ENCODE measurements at places on chromosomes 1 and 21.

GRCh38 chr1:89699451-89699986 lies 66.6 kb downstream of the LRRC8C start:
- DNase-seq: no peak

DNA sequence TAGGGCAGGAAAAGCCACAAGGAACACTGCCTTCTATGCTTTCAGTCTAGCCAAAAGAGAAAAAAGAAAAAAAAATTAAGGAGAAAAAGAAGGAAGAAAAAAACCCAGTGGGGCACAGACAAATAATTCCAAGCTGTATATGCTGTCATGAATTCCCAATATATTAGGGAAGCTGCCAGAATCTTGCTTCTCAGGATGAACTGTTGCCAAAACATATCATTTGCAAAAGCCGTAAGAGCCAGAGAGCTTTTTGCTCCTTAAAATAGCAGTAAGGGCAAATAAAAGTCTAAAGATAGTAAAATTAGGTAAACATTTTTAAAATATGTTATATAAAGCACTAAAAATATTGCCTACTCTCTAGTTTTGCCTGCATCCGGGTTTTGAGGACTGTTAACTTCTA lies 52.1 kb downstream of the PGM1 start:
- no peak for DNase-seq

GRCh38 chr1:24417681-24418080 lies 2.1 kb downstream of the NIPAL3 start:
- DNase-seq: no peak

- DNase-seq: no peak
Observed at GRCh38 chr1:230335861-230336522, 90.1 kb downstream of the PGBD5 start.

DNA sequence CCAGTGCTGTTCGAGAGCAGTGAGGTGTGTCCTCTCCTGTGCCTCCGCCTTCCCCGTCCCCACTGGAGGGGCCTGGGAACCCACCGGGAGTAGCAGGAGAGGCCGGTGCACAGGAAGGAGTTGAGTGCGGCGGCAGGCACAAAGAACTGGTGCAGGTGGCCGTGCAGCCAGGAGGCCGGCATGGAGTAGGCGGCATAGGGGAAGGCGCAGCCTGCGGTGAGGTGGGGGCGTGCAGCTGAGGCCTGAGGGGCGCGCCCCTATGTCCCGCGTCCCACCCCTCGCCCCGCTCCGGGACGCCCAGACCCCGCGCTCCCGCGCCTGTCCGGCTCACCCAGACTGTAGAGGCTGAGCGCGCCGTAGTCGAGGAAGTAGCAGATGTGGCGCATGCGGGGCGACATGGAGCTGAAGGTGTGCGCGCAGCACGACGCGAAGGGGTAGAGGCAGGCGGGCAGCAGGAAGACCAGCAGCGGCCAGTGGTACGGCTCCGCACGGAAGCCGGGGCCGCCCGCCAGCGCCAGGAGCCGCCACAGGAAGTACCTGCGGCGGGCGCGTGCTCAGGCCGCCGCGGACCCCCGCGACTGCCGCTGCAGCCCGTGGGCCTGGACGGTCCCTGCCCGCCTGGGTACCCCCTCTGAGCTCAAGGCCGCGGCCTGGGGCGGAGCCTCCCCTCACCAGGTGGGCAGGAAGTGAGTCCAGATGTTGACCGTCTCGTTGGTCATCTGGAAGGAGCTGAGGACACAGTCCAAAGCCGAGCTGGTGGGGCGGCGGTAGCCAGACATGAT lies 2.2 kb downstream of the PAQR6 start:
- DNase-seq: peak; percentile 58

GRCh38 chr1:206059355-206059915 lies 6.5 kb downstream of the RHEX start:
- no peak for DNase-seq

- DNase-seq: no peak
Observed at GRCh38 chr1:231072502-231073094, 32.5 kb upstream of the FAM89A start.

DNA sequence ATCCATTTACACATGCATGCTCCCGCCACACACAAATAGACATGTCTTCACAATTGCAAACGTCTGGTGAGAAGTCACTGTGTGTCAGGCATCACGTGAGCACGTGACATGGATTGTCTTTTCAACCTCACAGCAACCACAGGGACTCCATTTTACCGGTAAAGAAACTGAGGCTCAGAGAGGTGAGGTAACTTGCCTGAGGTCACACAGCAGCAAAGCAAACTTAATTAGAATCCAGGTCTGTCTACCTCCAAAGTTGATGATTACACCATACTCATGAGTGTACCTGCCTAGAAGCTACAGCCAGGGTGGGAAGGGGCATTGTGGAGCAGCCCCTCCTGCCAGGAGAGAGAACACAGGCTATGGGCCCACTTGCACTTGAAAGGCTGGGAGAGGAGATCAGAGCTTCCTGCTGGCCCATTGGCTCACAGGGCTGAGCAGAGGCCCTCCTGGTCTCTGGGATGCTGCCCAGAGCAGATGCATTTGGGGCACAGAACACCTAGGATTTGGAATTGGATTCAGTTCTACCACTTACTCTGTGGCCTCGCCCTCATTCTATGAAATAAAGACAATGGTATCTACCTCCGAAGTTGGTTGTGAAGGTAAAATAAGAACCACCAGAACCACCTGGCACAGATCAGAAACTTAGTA lies 44.4 kb upstream of the SELENON start:
- no peak for DNase-seq

GRCh38 chr1:204438628-204439027 lies 27.0 kb upstream of the PPP1R15B start:
- DNase-seq: no peak

DNA sequence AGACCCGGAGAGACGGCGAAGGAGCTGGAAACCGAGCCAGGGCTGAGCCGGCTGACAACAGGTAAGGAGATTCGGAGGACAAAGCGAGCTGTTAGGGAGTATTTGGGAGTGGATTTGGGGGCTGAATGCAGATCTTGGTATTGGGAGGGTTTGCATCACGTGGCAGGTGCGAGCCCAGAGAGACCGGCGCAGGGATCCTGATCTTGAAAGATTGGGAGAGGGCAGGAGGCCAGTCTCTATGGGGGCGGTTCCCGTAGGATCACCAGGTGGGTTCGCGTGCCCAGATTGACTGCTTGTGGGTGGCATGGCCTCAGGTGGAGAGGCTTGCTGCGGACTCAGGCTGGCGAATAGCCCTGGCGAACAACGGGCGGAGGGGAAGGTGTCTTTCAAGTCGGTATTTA lies 204 bp downstream of the CIART start:
- DNase-seq: no peak

- no peak for DNase-seq
Observed at GRCh38 chr1:20290624-20291597, at the start of gene VWA5B1. TSS of gene VWA5B1 (plus strand) at chr1:20290875. CDS start at chr1:20310602, 19,727 bp downstream.

- DNase-seq: no peak
Observed at GRCh38 chr1:55338448-55338820, 123.3 kb upstream of the USP24 start.

- DNase-seq: no peak
Observed at GRCh38 chr1:110462964-110463363, 12.0 kb downstream of the PROK1 start.

DNA sequence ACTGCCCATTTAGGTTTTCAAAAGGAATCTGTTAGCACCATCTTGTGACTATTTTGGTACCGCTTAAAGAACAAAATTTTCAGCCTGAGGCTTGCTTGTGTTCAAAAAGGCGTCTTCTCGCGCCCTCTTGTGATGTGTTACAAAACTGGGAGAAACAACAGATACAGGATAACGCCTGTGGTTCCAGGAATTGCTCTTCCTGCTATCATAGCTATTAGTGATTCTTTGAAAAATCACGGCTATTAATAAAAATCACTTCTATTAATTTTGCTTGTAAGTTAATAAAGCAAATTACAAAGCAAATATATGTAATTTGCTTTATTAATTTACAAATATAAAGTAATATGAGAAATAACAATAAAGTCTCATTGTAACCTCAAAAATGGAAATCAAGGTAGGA lies 82.2 kb upstream of the ABCD3 start:
- no peak for DNase-seq

- DNase-seq: no peak
Observed at GRCh38 chr1:192003295-192004077, 154.8 kb upstream of the RGS18 start.

GRCh38 chr1:200624679-200625335 lies 4.3 kb upstream of the KIF14 start:
- no peak for DNase-seq

- DNase-seq: no peak
Observed at GRCh38 chr1:201750934-201751333, 78.0 kb upstream of the IPO9 start.

- DNase-seq: no peak
Observed at GRCh38 chr1:66261364-66261763, 272.6 kb upstream of the SGIP1 start.

DNA sequence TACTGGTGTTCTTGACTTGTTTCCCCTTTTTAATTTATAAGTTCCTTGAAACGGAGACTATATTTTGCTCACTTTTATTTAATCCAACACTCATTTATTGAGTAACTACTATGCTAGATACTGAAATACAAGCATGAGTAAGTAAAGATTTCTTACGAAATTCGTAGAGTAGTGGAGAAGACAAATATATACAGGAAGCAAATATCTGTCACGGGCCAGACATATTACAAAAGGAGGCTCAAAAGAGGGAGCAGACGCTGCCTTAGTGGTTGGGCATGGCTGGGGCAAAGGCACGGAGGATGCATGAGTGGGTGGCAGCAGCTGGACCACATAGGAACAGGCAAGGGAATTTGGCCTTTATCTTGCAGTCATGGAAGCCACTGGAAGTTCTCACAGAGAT lies 6.8 kb downstream of the NCF2 start:
- DNase-seq: no peak

- no peak for DNase-seq
Observed at GRCh38 chr1:71592646-71593274, 511.9 kb upstream of the ZRANB2 start.

DNA sequence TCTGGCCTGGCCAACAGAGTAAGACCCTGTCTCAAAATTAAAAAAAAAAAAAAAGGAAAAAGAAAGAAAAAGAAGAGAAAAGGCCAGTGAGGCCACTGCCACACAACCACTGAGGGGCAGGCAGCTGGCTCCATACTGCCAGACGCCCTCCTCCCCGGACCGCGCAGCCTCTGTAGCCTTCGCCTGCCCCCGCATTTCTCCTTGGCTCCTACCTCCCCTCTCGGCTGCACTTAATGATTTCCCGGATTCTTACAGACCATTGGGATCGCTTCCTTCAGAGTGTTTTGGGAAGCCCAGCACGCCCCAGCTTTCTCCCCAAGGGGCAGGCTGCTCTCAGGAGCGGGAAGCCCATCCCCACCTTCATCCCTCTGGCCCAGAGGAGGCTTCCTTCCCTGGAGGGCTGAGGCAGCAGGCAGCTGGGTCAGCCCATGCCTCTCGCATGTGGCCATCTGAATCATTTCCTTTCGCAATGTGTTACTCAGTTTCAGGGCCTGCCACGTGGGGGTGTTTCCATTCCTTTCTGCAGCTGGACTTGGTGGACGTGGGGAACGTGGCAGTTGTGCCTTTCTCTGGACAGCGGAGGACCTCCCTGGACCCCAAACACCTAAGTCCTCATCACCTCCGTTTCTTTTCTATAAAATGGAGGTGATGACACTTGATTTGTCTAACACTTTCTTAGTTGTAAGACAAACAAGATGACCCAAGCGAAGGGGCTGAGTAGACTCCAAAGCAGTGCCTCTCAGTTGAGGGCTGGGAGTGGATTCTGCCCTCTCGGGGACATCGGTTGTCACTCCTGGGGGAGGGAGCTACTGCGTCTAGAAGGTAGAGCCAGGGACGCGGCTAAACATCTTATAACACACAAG lies 2.3 kb downstream of the SLC2A5 start:
- no peak for DNase-seq

DNA sequence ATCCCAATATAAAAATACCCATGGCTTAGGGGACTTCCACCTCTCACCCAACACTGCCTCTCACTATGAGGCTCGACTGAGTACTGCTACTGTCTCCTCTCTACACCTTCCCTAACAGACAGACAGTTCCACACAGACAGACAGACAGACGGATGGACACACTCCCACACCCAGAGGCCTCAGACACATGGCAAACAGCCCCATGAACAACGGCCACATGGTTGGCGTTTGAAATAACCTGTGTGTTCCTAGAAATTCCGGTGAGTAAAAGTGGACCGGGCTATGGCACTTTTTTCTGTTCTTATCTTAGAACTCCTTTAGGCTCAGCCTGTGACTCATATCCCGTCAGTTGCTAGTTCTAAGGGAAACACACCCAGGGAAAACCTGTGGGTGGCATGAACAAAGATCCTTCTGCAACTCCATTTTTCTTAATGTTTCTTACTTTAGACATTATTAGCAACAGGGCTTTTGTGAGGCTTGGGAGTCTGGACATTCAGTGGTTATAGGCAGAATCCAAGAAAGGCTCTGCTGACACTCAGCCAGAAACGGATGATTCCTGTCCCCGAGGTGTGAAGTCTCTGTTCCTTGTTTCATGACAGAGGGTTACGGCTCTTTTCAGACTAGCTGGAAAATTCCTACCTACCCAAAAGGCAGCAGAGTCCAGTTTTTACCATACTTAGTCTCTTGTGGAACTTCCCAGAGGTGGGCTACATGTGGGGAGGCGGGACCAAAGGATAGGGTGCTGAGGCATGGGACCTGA lies 90.5 kb upstream of the TLR5 start:
- DNase-seq: no peak

DNA sequence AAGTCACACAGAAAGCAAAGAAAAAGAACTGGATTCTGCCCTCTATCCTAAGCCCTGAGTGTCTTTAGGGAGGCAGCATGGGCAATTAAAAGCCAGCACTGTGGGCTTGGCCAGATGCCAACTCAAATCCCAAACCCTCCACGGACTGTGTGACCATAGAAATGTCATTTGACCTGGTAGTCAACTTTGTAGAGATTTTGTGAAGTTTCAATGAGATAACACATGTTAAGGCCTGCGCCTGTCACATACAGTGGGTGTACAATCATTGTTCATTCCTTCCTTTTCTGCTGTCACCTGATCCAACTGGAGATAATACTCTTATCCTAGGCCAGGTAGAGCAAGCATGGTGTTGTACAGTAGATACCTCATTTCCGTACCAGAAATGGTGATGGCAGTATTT lies 54.2 kb downstream of the TMEM53 start:
- DNase-seq: no peak

Measured in GM12892 (cell line).